NCI-H1417 (cell line): ENCODE measurements at places on chromosomes 6 and 20.

- no peak for DNase-seq
Observed at GRCh38 chr6:110017946-110018345, 39.8 kb downstream of the GPR6 start.

GRCh38 chr6:66838764-66839163 is 1131.7 kb upstream of the EYS start:
- no peak for DNase-seq

DNA sequence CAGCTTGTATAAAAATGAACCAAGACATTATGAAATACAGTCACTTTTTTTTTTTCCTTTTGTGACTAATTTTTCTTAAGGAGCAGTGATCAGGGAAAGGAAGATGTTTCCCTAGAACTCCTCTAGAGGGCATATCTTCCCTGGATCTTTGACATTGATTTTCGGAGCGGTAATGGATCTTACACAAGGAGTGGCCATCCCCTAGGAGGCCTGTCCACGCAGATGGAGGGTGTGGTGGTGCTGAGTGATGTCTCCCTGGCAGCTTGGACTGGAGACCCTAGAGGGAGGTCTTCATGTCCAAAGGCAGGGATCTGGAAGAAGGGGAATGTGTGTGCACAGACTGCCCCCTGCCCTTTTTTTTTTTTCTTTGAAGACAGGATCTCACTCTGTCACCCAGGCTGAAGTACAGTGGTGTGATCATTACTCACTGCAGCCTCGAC is 7.0 kb upstream of the KIFC1 start:
- DNase-seq, result no peak

DNA sequence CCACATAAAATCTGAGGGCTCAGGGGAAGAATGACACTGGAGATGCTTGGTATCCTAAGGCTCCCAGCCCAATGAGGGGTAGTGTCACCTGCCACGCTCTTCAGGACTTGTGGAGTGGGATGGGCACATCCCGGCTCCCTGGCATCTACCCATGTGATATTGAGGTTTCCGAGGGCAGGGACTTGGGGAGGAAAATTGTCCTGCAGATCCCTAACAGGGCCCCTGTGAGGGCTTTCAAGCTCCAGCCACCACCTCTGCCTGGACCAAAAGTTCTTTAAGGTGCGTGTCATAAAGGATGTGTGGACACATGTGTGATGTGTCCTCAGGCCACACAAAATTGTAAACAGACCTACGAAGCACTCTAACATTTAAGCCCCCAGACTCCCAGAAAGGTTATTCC is 2.5 kb downstream of the SCML4 start:
- DNase-seq, result no peak

DNA sequence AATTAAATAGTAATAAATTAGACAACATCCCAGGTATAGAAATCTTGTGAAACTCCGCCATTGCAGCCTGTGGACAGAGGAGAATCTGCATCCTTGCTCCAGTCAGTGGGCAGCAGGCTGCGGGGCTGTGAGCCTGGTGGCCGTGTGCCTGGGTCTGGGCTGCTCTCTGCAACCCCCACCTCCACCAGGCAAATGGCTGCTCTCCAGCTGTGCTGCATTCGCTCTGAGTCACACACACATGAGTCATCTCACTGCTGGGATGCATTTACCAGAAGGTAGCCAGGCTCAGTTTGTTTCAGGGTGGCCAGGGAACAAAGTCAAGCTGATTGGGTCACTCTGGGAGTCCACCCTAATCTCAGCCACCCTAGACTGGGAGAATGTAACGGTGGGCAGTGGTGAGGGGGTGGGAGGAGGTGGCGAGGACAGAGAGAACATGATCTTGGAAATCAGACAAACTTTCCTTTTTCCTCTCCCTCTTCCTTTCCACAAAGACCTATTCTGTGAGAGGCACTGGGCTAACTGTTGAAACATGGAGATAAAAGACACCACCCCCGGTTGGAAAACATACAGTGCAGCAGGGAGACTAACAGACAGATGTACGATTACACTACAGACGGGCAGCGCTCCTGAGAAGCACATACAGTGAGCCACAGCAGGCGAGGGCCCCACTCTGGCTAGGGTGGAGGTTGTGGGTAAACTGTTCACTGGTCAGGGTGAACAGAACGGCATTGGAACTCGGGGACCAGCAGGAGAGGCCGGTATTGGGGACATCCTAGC is 59.2 kb downstream of the TRAM2 start:
- DNase-seq, result no peak

- no peak for DNase-seq
Observed at GRCh38 chr6:53273370-53273769, 75.4 kb downstream of the ELOVL5 start.

GRCh38 chr20:18611492-18611891 is 23.6 kb downstream of the DTD1 start:
- no peak for DNase-seq

DNA sequence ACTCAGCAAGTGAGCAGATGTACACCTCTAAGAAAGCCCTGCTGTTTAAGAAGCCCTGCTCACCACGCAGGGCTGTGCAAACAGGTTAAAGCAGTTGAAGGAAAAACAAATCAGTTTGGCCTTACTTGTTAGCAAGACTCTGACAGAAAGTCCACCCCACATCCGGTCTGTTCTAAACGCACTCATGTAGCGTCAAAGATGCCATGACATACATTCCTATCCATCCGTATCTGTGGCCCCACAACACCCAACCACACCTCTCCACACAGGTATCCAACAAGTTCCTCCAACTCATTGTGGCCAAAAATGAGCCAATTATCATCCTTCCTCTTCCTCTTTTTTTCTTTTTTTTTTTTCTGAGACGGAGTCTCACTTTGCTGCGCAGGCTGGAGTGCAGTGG is 22.8 kb upstream of the RAB22A start:
- DNase-seq, result no peak

- DNase-seq, result no peak
Observed at GRCh38 chr6:20582586-20583443, 48.6 kb downstream of the CDKAL1 start.

DNA sequence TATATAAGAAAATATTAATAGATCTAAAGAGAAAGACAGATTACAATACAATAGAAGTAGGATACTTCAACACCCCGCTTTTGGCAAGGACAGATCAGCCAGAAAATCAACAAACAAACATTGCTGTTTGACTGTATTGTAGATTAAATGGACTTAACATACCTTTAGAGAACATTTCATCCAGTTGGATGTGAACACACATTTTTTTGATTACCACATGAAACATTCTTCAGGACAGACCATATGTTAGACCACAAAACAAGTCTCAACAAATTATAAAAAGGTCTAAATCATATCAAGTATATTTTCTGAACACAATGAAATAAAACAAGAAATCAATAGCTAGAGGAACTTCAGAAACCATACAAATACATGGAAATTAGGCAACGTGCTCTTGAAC is 148.2 kb downstream of the TRMT11 start:
- DNase-seq, result no peak

DNA sequence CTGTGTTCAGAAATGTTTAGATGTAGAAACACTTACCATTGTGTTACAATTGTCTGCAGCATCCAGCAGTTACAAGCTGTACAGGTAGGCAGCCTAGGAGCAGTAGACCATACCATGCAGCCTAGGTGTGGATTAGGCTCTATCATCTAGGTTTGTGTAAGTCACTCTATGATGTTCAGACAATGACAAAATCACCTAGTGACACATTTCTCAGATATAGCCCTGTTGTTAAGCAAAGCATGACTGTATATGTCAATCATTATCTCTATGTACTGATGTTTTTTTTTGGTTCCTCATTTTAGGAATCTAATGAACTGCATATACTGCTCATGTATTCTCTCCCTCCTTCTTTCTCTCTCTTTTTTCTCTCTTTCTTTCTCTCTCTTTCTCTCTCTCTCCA is 22.2 kb downstream of the CST8 start:
- DNase-seq, result no peak

- no peak for DNase-seq
Observed at GRCh38 chr6:143607168-143607567, 70.6 kb upstream of the PHACTR2 start.

DNA sequence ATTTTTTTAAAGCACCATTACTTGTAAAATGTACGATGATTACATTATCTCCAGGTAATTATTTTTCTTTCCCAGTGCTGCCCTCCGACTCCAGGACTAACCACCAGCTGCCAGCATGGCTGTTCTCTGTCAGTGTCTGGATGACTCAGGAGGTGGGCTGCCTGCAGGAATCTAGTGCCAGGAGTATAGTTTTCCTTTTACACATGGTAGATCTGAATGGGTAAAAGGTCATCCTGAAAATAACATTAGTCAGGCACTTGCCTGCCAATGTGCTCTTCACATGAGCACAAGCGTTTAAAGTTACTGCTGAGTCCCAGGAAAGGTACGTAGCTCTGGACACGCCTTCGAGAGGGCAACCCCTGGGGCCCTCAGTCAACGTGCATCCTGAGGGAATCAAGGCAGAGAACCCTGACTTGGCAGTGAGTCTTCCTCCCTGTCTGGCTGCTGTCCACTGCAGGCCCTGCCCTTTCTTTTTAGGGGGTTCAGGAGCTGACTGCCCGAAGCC is 2.4 kb downstream of the DYNLT1 start:
- DNase-seq, result no peak

DNA sequence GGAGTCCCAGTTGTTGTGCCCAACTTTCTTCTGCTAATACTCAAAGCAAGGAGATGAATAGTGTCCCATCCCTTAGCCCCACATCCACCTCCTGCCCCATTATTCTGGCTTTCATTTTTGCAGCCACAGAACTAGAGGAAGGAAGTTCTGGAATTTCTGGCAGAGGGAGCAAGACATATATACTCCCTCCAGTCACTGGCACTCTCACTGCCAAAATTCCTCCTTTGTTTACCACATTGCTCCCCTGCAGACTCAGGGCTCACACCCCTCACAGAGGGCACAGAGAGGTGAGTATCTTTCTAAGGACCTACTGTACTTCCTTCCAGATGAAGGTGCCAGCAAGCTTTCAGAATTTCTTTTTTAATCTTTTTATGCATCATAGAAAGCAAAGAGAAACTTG is 168.0 kb upstream of the ID4 start:
- DNase-seq, result no peak

DNA sequence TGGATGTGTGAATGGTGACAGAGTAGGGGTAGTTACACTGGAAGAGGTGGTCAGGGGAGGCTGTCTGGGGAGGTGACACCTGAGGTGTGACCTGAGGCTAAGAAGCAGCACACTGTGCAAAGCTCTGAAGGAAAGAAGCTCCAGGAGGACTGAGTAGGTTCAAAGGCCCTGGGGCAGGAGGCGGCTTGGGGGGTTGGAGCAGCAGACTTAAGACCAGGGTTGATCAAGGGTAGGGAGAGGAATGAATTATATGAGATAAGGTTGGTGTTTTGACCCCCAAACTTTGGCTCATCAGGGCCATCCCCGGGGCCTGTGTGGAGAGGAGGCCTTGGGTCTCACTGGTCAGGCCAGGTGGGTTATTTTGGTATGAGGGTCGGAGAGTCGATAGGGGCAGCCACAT is 166.1 kb downstream of the GRM4 start:
- no peak for DNase-seq

DNA sequence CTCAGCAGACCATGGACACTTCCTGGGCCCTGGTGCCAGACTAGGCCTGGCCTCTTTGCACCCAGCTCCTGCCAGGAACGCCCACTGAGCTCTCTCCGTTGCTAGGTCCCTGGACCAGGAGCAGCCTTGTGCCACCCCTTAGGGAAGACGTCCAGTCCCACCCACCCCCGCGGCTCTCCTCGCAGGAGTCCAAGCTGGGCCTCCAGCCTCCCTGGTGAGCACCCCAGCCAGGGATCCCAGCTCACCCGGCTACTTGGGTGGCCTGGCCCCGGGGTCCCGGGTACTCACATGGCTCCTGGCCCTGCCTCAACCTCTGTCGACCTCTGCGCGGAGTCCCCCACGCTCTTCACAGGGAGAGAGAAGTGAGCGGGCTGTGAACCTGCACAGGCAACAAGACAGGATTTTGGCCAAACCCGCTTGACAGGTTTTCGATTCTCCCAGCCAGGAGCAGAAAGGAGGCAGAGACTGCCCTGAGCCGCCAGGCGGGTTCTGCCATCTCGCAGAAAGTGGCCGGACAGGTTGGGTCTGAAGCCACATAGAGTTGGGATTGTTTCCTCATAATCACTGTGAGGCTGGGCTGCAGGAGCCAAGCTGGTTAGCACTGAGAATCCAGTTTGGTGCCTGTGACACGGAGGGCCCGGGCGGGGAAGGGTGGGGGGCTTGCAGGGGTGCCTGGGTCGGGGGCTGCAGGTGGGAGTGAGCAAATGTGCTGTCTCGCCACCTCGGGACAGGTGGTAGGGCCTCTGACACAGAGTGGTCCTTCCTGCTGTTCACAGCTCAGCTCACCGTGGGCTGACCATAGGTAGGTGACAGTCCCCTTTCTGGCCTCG is at the start of gene RBBP8NL:
TSS of gene RBBP8NL (minus strand) at position 368 of the 830 bp plus-strand sequence. CDS start 7,892 bp downstream, outside the sequence.
- peak; percentile 83 for DNase-seq

DNA sequence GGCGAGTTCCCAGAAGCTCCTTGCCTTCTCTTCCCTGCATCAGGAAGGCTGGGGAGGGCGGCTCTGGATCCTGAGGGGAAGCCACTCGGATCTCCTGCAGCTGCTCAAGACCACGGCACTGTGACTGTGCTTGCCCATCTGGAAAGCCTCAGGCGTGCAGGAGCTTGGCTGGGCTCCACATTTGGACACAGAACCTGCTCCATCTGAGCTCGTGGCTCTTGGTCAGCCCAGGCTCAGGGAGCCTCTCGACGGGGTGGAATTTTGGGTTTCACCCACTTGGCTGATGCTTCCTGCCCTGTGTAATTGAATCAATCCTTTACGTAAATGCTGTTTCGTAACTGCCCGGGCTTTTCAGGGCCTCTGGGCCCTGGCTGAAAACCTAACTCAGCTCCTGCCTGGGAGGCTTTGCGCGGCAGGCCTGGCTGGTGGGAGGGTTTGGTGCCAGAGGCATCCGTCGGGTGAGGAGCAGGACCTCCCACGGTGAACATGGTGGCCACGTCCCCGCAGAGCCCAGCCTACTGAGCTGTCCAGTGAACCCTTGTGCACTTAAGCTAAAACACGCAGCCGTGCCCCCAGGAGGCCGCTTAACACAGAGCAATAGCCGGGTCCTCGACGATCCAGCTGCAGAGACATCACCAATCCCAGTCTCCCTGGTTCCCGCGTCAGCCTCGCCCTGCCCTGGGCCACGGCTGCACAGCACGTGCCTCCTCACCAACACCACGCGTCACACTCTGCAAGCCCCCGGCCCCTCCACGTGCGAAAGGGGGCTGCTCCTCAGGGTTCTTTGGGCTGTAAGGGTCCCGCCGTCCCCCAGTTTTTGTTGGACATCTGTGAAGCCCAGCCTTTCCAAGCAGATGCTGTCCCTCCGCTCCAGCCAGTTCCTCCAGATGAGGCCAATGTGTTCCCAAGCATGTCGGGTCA is 241.0 kb downstream of the DLL1 start:
- DNase-seq, result no peak
